ENCODE measurements at places on chromosomes 13 and 19.

GRCh38 chr13:23810685-23811240, 78.4 kb downstream of the MIPEP start:
- DNase-seq = no peak

DNA sequence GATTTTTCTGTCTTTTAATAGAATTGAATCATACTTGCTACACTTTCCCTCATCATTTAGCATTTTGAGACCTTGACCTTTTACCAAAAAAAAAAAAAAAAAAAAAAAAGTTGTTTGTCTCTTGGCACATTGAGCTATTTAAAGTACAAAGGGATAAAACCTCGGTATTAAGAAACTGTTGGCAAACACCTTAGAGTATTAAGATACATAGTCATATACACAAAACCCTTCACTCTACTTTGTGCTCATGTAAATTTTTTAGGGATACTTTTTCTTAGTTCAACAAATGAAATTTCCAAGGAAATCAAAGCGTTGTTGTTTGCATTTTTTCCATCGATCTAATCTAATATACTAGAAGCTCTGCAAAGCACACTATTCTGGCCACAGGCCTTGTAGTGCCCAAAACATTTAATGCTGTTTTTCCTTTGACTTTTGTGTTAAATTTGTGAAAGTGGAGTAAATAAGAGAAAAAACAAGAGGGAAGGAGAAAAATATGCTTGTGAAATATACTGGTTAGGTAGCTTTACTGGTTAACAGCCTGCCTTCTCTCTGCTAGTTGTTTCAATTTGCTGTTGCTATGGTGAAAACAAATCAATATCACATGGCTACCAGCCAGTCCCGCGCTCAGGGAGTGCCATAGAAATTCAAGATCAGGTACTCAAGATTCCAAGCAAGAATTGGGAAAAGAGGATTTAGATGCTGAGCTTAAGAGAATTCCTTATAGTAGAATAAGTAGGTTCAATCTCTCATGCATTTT, 2.6 kb downstream of the MBNL2 start:
- no peak for DNase-seq

GRCh38 chr19:29337029-29337428, 124.1 kb upstream of the UQCRFS1 start:
- no peak for DNase-seq

GRCh38 chr19:32877977-32878745, 8.6 kb upstream of the SLC7A9 start:
- DNase-seq = no peak

- DNase-seq = no peak
Observed at GRCh38 chr19:23804676-23805075, 46.0 kb upstream of the ZNF681 start.

DNA sequence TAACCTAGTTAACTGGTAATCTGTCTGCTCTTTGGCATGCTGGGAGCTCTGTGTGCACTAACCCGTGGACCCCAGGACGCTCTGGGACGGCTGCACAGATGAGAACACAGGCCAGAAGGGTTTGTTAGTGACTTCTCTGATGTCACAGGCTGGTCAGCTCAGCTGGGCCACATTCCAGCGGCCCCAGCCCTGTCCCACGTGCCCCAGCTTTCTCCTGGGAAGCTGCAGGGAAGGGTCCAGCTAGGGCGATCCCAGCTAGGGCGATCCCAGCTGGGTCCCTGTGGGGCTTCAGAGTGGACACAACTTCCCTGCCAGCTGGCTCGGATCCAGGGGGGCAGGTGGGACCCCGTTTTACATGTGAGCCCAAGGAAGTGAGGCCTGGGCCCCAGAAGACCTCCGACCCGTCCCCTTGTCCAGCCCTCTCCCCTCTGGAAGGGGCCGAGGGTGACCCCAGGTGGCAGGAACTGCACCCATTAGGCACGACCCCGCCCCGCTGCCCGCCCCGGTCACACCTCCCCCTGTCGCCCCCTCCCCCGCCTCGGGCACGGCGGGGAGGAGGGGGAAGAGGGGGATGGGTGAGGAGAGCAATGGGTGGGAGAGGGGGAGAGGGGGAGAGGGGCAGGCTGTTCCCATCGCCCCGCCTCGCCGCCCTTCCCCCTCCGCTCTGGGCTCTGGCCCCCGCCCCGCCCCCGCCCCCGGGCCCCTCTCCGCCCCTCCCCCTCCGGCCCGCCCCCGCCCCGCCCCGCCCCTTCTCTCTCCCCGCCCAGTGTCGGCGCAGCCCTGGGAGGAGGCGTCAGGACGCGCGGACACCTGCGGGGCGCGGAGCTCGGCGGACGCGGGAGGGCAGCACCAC, 75.2 kb upstream of the MCF2L start:
- no peak for DNase-seq

GRCh38 chr13:98676239-98676638, 76.2 kb downstream of the SLC15A1 start:
- no peak for DNase-seq

DNA sequence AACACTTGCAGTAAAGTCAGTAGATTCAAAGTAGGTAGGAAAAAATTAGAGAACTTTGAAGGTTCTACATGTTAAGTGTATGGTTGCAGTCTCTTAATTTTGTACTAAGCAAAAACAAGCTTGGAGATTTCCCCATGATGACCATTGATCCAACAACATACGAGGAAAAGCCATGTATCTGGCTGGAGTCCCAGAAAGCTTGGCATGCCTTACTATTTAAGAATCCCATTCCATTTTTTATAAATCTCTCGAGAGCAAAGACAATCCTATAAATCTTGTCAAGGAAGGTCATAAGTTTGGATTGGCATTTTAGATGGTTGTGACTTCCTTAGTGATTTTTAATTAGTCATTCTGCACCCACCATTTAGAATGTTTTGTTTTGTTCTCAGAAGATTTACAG, 495.9 kb downstream of the GPC5 start:
- no peak for DNase-seq

DNA sequence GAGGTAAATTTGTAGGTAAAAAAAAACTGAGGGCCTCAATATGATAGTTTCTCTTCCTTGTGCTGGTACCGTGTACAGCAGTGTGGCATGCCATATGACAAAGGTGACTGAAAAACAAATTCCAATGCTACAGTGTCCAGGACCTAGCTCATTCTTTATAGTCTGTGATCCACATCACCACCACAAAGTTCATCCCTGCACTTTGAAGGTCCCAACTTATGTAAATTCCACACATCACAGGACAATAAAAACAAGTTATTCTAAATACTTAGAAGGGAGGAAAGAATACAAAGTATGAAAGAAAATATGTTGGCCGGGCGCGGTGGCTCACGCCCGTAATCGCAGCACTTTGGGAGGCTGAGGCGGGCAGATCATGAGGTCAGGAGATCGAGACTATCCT, 314.6 kb upstream of the SGCG start:
- no peak for DNase-seq

- no peak for DNase-seq
Observed at GRCh38 chr13:52780611-52781010, 41.0 kb upstream of the CNMD start.

- DNase-seq = no peak
Observed at GRCh38 chr19:13506471-13506820, at the start of gene CACNA1A. TSS of gene CACNA1A (minus strand) at chr19:13506479. CDS start at chr19:13506224, 255 bp downstream.

- DNase-seq = no peak
Observed at GRCh38 chr19:36110487-36111199, at the start of gene OVOL3. TSS of gene OVOL3 (plus strand) at chr19:36111143. CDS start at chr19:36111203, 60 bp downstream.

DNA sequence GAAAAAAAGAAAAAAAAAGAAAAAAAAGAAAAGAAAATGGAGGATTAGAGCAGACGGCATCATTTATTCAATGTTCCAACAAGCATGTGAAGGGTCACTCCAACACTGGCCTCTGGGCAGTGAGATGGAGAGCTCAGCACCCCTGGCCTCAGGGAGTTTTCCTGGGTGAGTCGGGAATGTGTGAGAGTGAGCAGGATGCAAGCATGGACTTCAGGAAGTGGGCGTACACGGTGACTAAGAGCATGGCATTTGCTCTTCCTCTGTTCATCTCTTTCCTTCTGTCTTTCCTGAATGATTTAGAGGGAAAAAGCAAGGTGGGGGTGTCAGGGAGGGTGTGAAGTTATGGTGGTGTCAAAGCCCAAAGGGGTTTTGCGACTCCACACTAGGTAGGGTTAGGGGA, 682 bp upstream of the CABP5 start:
- no peak for DNase-seq

DNA sequence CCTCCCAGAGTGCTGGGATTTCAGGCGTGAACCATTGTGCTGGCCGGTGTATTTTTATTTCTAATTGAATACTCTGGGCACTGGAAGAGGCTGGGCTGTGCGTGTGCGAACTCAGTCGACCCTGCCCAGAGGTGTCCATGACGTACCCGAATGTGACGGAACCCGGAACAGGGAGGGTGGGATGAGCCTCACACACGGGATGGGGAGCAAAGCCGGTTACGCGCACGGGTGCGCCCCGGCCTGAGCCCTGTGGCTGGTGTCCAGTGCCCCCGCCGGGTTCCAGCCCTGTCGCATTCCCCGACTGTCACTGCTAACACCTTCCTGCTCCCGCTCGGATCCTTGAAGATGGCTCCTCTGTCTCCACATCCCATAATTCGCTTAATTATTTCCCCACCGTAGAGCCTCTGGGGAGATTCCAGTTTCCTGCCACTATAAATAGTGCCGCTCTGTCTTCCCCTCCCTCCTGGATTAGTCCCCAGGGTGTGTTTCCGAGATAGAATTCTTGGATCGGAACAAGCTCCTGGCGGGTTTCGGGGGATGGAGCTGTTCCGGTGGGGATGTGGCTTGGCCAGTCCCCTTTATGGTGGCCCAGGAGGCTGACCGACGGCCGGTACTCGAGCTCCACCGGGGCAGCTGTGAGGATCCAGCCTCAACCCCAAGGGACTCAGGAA, 22.0 kb downstream of the SBNO2 start:
- no peak for DNase-seq

DNA sequence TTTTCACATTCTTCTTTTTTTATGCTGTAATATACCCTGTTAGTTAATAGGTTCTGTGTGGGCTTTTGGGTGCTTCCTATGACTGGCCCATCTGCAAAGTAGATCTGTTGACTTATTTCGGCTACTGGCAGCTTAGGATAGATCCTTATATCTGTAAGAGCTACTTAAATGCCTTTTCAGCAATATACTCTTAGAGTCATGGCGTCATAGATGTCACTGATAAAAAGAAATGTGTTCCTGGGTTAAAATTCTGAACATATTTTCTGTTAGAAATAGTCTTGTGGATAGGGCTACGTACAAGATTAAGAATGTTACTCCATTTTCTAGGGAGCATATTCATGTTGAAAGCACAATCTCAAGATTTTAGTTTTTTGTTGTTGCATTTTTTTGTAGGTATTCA, 4.7 kb downstream of the AKAP11 start:
- no peak for DNase-seq

DNA sequence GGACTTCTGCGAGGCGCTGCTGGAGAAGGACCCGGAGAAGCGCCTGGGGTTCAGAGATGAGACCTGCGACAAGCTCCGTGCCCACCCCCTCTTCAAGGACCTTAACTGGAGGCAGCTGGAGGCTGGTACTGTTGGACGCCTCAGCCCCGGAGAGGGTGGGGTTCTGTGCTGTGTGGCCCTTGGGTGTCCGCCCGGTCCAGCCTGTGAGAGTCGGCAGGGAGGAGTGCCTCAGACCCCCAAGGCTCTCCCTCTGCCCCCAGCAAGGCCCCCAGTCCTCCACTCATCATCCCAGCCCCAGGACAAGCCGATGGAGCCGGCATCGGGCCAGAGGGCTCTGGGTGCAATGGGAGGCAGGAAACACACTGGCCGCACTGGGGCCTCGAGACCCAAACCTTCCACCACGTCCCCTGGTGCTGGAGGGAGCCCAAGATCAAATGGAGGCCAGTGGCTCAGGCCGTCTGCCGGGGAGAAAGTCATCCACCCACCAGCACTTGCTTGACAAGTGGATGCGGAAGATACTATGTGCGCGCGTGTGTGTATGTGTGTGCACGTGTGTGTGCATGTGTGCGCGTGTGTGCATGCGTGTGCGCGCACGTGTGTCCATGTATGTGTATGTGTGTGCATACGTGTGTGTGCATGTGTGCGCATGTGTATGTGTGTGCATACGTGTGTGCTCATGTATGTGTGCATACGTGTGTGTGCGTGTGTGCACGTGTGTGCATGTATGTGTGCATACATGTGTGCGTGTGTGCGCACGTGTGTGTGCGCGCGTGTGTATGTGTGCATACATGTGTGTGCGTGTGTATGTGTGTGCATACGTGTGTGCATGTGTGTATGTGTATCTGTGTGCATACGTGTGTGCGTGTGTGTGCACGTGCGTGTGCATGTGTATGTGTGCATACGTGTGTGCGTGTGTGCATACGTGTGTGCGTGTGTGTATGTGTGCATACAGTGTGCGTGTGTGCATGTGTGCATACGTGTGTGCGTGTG, 25.8 kb upstream of the TMEM255B start:
- no peak for DNase-seq

GRCh38 chr13:98439126-98439828, 137.6 kb downstream of the STK24 start:
- no peak for DNase-seq

DNA sequence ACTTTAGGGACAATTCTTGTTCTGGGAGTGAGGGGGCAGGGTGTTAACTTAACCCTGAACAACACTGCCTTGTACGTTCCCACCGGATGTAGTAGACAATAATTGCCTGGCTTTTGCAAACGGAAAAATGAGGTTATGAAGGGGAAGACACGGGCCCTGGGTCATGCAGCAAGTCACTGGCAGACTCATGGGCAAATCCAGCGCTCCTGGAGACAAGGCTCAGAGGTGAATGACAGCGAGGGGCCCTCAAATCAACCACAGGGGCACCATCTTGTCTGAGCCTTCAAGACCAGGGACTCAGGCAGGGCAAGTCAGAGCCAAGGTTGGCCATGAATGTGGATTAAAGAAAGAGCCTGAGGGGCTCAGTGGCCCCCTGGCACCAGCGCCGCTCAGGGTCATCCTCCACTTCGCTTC, 2.8 kb downstream of the RASA3 start:
- DNase-seq = no peak

- no peak for DNase-seq
Observed at GRCh38 chr19:8505680-8506401, 3.4 kb upstream of the PRAM1 start.

- no peak for DNase-seq
Observed at GRCh38 chr19:29542776-29543175, 17.0 kb downstream of the VSTM2B start.

DNA sequence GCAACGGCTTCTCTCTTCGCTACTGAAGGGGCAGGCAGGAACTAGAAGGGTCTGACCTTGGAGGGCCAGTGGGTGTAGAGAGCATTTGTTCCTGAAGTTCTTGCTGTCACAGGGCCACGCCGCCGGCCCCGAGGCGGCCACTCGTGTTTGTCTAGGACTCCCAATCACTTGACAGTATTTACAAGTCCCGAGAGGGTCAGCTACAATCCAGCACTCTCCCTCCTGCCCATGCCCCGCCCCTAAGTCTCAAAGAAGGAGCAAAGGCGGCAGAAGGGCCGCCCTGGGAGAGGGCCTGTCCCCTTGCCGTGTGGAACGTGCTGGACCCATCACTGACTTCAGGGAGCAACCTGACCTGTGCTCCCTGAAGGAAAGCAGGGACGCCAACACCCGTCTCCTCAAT, 118.5 kb downstream of the STK24 start:
- no peak for DNase-seq

GRCh38 chr19:1214862-1215731, 9.5 kb downstream of the STK11 start:
- no peak for DNase-seq

DNA sequence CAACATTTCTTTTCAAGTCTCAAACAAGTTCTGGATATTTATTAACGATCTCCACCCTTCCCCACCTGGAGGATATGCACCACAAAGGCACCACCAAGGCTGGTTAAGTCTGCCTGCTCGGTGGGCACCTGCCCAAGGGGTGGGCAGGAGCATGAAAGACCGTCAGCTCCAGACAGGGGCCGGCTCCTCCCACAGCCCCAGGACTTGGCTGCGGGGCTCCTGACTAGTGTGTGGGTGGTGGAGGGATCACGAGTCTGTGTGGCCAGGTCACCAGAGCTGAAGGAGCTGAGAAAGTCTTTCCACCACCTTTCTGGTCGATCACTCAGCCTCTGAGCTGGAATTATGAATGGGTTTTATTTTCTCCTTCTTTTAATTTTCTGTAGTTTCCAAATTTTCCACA, 7.8 kb downstream of the SLC7A1 start:
- DNase-seq = no peak
